ENCODE measurements at places on chromosomes 4 and X. TPM values are rescaled to one million over a fixed set of nuclear protein-coding genes. Genes with fewer than 3 reads are reported as not detected.

Gene FGG
- total RNA-seq: not detected

GRCh38 chr4:140706276-140706625 is 49.9 kb downstream of the TBC1D9 start:
- DNase-seq: no peak

GRCh38 chr4:54877006-54877405 is 219.2 kb downstream of the KIT start:
- no peak for DNase-seq

Gene CRMP1
- total RNA-seq: 1.2 TPM

DNA sequence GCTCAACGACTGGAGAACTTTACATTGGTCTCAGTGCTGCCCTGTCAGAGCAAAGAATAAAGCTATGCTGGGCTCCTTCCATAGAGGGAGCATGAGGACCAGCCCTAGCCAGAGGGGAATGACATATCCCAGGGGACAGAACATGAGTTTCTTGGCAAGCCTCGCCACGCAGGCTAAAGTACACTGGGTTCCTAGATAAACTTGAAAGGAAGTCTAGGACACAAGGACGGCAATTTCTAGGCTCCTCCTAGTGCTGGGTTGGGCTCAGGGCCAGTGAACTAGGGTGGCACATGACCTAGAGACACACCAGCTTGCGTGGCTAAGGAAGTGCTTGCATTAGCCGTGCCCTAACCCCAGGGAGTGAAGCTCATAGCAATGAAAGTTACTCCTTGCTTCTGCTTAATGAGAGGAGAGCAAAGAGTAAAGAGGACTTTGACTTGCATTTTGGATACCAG is 141.0 kb downstream of the MAB21L2 start:
- DNase-seq: peak; percentile 92

DNA sequence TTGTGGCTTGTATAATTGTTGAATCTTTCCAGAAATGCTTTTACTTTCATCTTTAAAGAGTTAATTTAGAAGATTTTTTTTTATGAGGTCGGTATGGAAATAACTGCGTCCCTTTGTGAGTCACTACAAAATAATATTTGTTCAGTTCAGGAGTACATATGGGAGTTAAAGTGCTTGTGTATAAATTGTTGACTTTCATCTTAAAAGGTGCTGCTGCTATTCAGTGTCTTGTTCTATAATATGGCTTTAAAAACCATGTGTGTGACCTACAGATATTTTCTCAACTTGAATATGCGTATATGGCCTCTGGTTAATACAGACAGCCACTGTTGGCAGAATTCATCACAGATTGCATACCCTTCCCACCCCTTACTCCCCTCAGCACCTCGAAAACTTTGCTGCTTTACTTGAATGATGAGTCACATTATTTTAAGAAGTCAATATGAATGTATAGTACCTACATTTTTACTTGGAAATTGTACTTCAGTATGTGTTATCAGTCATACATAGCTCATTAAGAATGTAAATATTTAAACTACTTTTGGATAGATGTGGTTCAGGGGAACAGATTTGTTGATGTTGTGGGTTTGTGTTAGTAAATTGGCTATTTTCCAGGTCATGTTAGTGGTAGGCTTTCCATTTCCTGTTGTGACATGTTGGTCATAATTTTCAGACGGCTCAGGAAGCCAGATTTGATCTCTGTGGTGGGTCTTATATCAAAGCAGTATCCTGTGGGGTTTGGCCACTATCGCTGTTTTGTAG is 1.5 kb downstream of the CLCN3 start:
- no peak for DNase-seq

GRCh38 chr4:47390428-47391125 is 72.9 kb downstream of the COMMD8 start:
- peak; percentile 40 for DNase-seq

Gene ZNF185
- total RNA-seq: 1.6 TPM

Gene TLR3
- 4.6 TPM for total RNA-seq

Gene HAUS7
- 18.6 TPM for total RNA-seq

Gene TMPRSS11B
- total RNA-seq: not detected

GRCh38 chr4:17090063-17090462 is 191.6 kb upstream of the LDB2 start:
- no peak for DNase-seq

All from Right ventricle myocardium superior (tissue), 1 donor.